ENCODE measurements at places on chromosomes 5 and 9.

DNA sequence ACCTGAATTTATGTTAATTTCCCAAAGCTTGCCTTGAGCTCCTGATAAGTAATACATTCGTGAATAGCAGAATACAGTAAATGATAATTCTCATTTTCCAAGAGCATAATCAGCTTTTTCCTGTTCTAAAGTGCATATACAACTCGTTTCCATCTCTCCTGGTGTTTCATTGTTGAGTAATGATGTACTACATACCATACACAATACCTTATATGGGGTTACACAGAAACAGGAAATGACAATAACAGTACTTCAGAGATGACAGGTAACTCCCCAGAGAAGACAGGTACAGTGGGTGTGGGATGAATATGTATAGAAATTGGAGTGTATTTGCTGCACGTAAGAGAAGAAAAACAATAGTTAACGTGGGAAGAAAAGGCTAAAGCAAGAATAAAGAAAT is 287.1 kb downstream of the TENT4A start:
- DNase-seq, result no peak

- no peak for DNase-seq
These were observed 101.0 kb upstream of the GABRG2 start for GRCh38 chr5:161966564-161966963.

GRCh38 chr5:65809817-65810531 is 88.0 kb downstream of the NLN start:
- DNase-seq, result no peak

DNA sequence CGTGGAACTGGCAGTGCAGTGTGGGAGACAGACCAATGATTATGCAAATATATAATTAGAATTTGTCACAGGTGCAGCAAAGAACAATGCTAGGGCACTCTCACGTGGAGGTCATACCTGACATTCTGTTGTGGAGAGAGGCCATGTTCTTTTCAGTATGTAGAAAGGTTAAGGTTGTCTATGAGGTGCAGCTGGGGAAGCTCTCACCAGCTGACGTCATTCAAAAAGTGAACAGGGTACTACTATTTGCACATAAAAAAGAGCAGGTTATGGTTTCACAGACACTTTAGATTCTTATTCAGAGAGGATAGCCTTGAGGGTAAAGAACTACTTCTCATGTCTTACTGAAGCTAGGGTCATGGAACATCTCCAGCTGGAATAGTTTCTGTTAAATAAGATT is 19.1 kb downstream of the SH3GL2 start:
- DNase-seq, result no peak

DNA sequence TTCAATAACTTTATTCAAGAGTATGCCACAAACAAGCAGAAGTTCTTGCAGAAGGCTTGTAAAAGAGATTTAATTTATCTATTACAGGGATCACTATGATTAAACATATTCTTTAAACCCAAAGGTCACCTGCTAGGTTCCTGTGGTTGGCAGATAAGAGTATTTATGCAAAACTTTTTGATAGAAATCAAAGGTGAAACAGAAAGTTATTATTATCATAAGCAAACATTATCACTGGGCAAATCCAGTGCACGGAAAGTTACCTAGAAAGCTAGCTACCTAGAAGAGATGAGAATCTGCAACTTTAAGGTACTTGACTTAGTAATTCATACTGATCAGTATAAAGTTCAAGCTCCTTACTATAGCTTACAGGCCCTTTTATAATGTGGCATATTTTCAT is 3.2 kb downstream of the STARD4 start:
- DNase-seq, result no peak

GRCh38 chr5:77400645-77401044 is 91.5 kb downstream of the WDR41 start:
- no peak for DNase-seq
